Hippocampal formation (tissue), 2 donors: ENCODE measurements at places on chromosomes 6 and 20.

- no peak for DNase-seq
These were observed 161.8 kb upstream of the GRIK2 start for GRCh38 chr6:101231606-101232235.

DNA sequence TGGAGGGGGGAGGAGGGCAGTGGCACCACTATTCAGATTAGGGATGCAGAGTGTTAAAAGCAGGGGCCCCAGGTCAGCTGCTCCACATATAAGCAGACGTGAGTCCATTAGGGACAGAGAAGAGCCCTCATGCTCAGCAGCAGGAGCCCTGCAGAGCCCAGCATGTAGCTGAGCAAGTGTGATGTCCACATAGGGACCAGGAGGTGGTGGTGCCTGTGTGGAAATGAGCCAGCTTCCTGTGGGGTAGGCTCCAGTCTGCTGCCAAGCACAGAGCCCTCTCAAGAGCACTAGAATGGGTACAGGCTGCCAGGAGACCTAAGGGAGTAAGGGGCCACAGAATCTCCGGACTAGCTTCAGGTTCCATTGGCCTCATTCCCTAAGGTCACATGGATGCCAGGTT lies 57.9 kb upstream of the MLN start:
- no peak for DNase-seq

DNA sequence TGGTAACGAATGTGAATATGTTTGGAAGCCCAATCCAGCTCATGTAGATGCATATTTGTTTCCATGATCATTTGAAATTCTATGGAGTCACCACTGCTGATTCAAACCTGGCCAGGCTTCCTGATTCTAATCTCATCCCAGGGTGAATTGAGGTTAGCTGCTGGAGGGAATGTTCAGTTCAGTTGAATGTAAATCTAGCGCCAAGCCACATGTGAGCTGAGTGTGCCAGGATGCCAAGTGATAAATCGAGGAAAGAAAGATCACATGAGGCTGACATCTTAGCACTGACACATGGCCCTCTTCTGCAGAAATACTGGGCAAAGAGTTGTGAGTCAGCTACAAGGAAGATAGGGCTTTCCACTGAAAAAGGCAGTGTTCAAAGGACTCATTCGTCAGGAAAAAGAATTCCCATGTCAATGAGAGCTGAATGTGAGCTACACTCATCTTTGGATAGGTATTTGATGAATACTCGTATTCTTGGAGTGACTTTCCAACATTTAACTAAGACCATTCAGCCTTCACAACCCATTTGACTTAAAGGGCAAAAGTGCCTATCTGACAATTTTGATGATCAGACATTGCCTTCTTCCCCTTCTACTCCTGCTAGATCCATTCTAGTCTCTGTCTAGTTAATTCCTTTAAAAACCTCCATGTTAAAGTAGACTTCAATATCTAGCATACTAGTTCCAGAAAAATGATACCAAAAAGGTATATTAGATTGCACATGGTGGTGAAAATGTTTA lies 172.1 kb downstream of the MTFR2 start:
- DNase-seq = no peak

DNA sequence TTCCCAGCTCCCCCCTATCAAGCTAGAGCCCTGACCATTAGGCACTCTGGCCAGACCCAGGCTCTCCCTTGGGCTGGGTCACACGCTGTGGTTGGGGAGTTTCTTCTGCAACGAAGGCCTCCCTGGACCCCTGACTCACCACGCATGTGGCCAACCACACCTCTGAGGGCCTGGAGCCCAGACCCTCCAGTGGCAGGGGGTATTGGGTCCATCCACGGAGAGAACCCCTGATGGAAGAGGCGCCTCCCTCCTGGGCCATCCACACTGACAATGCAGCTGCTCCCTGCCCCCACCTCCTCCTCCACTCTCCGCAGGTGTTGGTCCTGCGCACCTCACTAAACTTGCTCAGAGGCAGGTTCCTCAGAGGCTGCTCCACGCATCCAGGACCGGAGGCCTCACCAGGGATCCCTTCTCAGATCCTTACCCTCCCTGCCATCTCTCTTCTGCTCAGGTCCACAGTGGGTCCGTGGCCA lies 125.4 kb downstream of the RNASET2 start:
- no peak for DNase-seq

GRCh38 chr6:45675634-45676033 lies 297.9 kb upstream of the SUPT3H start:
- DNase-seq = no peak

GRCh38 chr20:33183312-33183711 lies 15.4 kb downstream of the BPIFA2 start:
- DNase-seq = no peak

- no peak for DNase-seq
These were observed 16.3 kb downstream of the GNAS start for GRCh38 chr20:58868795-58869194.

DNA sequence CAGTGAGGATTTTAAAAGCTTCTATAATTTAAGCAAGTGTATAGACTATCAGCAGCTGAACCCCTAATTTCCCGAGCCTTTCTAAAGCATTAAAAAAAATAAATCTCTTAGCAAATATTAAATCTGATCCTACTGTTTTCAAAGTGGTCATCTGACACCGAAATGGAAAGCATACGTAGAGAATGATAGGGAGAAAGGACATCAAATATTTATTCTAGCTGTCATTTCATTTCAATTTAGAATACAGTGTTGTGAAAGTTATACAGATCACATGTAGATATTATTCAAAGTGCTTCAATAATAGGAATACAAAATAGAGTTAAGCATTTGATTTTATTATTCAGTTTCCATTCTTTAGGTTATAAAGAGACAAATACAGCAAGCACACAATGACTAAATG lies 61.9 kb upstream of the PKIB start:
- DNase-seq = no peak

GRCh38 chr20:63053432-63054102 lies 46.8 kb upstream of the BHLHE23 start:
- DNase-seq = no peak

GRCh38 chr20:46202766-46203509 lies 84.8 kb downstream of the CD40 start:
- no peak for DNase-seq

DNA sequence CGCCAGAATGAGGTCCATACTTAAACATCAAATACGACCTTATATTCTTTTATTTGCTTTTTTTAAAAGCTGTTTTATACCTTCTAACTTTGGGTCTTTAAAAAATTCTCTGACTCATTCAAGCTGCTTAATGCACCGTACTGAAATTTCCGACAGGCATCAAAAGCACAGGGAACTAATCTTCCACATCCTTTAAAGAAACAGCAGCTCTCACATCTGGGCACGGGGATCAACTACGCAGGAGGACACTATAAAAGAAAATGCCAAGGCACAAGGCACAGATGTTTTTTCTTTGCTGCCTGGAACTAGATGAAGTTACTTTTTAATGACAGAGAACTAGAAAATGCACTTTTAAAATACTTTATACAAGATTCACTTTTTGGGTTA lies 112.4 kb upstream of the ARG1 start:
- DNase-seq = no peak

DNA sequence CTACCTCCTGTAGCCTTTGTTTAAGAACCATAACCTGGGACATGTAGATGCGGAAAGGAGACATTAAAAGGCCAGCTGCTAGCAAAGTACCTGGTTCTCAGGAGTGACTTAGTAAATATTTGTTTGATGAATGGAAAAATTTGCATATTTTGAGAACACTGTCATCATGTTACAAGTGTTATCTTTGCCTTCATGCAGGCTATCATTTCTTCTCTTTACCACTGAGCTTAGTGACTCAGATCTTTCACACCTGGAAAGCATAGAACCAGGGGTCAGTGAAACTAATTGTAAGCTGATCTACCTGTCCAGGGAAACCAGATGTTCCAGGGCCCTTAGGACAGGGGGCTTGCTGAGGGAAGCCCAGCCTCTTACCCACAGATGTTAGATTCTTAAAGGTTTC lies 5.4 kb downstream of the ZFP57 start:
- DNase-seq = no peak

GRCh38 chr20:14497004-14497403 lies 159.6 kb upstream of the FLRT3 start:
- DNase-seq = no peak

DNA sequence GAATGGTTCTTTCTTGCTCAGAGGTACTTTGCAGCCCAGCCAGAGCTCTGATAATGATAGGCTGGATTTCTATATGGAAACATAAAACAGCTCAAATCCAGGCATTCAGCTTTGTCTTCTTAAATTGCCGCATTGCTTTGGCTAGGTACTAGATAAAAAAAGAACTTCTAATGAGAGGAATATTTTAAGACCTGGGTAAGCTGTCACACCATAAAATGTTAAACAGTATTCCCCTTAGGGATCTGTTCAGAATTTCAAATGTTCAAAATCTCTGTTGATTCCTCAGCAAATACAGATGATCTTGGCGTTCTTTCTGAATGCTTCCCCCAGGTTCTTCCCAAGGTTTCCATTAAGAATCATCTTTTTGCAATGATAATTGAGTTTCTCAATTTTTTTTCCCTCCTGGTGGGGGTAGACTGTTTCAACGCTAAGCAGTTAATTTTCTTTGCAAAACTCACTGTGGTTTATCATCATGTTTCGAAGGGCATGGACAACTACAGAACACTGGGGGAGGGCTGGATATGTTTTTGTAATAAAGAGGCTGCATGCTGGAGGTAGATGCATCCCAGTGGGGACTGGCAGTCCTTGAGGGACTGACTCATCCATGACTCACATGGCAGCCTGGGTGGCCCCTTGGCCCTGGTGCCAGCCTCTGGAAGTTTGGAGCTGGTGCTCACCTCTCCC lies 31.0 kb downstream of the TIAM2 start:
- DNase-seq = no peak

DNA sequence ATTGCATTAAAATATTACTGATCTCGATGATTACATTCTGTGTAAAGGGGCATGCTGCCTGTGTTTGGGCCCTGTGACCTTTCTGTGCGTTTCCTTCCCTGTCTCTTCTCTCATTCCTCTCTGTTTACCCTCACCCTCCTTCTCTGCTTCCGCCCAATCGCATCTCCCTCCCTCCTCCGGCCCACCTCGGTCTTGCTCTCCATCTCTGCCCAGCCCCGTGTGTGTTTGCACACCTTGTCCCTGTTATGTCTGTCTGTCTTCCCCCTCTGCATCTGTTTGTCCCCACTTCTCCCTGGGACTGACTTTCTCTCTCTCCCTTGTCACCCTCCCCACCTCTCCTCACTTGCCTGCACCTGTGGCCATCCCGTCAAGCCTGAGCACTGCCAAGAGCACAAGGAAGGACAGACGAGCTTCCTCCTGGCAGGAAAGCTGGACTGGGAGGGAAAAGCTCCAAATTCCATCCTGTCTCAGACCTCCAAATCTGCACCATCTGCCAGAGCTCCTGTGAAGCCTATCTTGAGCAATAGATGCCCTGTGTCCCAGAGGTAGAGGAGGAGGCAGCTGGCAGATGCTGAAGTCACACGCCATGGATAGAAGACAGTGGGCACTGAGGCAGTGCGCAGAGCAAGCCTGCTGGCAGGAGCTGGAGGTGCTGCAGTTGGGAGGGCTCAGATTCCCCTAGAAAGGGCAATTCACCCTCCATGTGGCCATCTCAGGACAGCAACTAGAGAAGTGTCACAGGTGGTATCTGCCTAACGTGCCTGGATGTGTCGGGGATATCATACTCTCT lies 172.3 kb downstream of the PTPRT start:
- DNase-seq = no peak
